NCI-H2081 treated with DMSO at 0.1 percent for 48 hours (cell line): ENCODE measurements at places on chromosomes 11 and 22.

DNA sequence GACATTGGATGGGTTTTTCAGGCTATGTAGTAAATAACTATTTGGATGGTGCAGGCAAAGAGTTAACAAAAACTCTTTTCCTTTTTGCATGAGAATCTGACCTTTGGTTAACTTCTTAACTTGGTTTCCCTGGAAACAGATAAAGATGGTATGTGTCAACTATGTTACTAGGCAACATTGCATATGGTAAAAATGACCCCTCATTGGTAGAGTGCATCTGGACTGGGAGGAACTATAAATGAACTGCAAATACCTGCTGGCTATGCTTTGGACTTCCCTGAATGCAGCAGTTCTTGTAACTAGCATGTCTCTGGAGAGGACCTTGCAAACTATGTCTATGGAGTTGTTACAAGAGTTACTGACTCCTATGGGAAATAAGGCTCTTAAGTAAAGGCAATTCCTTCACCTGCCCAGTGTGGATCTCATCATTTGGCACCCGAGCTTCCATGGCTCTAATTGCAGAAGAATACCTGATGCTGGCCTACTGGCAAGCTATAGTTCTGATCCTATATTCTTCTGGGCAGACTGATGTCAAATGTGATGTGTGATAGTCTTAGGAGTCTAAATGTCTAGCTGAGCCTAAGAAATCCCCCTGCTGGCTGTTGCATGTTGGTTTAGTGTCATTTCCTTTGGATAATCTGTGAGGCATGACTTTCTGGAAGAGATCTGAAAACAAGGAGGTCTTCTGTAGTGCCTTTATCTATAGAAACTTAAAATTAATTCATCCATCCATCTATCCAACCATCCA lies 126.7 kb upstream of the MTMR2 start:
- no peak for DNase-seq

- DNase-seq, result no peak
Observed at GRCh38 chr11:8251616-8252295, 11.9 kb downstream of the LMO1 start.

DNA sequence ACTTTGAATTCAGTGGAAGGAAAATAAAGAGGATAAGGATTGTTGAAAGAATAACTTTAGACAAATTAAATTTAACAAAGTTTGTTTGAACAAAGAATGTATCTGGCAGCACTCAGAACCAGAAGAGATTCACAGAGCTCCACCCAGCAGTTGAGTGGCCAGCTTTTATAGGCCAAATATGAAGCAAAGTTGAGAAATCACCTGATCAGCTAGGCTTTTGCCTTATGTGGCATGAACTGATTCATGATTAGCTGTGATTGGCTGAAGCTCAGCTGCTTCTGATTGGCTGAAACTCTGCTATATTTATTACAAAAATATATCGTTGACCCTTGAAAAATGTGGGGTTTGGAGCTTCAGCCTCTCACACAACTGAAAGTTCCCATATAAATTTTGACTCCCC lies 62.6 kb downstream of the PIWIL4 start:
- no peak for DNase-seq

DNA sequence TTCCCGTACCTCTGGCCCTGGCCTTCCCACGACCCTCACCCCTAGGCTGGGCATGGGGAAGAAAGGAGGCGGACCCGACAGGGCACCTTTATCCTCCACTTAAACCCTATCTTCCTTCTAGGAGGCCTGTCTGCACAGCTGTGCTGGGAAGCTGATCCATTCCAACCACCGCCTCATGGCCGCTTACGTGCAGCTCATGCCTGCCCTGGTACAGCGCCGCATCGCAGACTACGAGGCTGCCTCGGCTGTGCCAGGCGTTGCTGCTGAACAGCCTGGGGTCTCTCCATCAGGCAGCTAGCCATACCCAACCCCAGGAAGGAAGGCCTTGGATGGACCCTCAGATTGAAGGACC lies 599 bp downstream of the TIMM10B start:
- DNase-seq, result no peak

DNA sequence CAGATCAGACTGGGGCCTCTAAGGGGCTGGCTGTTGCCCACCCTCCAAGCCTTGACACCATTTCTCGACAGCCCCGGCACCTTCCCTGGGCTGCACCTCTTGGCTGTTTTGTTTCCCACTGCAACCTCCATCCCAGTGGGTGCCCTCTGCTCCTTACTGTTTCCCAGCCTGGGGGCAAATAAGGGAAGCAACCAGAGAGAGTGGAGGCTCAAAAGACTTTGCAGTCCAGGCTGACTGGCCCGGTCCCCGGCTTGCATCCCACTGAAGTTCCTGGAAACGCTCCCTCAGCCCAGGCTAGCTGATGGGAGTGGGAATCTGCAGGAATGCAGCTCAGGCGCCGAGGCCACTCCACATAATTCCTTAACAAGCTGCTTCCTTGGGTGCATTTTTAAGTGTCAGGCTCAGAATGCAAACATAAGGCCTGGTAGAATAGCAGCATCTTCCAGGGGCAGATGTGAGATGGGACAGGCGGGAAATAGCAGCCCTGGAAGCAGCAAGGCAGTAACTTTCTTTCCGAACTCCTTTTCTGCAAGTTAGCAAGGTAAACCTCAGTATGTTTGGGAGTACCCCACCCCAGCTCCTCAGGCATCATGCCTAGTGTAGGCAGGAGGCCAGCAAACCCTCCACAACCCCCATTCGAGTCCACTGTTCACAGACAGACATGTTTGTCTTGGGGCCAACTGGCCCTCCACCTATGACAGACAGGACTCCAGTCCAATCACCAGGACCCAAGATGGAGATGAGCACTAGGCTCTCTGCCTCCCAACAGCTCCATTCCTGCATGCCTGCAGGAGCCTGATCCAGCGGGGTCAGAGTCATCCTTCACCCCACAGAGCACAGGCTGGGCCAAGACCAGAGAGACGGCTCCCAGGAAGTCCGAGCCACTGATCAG lies 39.3 kb downstream of the RPL27A start:
- DNase-seq, result no peak

DNA sequence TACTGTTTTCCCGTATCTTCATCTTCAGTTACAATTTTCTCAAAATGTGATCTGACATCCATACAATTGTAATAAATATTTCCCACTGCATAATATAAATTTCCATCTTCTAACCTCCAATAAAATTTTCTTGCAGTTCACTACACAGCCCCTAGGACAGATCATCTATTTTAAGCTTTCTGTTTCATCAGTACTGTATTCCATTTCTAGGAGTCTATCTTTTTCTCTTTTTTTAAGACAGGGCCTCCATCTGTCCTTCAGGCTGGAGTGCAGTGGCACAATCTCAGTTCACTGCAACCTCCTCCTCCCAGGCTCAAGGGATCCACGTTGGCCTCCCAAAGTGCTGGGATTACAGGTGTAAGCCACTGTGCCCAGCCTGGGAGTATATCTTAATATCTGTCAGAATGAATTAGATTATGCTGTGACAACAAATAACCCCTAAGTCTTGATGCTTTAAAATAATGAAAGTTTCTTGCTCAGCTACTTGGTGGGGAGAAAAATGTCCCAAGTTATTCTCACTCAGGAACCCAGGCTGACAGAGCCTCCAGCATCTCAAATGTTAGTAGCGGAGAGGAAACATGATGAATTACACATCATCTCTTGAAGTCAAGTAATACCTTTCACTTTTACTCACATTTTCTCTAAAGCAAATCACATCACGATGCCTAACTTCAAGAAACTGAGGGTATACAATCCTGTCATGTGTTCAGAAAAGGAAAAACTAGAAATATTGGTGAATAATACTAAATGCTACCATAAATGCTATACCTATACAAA lies 92.2 kb downstream of the BUD13 start:
- DNase-seq, result no peak

DNA sequence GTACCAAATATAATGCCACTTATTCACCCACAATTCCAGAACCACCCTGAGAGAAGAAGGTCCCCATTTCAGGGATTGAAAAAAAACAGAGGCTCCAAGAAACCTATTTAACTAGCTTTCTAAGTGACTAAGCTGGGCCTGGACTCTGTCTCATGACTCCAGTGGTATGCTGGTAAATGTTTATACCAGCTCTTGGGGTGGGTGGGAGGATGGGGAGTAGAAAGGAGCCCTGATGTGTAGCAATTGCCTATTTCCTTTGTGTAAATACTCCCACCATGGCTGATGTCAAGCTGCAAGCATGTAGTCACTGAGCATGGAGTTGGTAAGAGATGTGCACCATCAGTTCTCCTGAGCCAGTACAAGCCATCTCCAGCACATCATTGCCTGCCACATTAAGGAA lies 2.8 kb downstream of the PRG3 start:
- DNase-seq, result no peak

GRCh38 chr22:31607696-31608095 lies 54.3 kb downstream of the PISD start:
- DNase-seq, result no peak

GRCh38 chr11:60003729-60004128 lies 13.3 kb upstream of the OOSP4B start:
- no peak for DNase-seq

DNA sequence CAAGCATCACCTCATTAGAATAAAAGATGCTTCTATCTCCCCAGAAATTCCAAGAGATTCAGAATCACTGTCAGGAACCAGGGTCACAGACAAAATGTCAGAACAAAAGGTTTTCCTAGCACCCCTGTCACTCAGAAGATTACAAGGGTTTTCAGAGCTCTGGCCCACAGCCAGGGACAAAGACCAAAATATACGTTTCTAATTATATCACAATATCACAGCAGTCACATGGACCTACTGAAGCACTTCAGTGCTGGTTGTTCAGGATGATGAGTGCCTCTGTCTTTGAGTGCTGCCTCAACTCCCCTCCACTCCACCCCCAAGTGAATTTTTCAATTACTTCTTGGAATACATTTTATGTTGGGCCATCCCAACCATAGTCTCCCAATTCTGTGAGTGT lies 21.9 kb upstream of the RTL6 start:
- no peak for DNase-seq

DNA sequence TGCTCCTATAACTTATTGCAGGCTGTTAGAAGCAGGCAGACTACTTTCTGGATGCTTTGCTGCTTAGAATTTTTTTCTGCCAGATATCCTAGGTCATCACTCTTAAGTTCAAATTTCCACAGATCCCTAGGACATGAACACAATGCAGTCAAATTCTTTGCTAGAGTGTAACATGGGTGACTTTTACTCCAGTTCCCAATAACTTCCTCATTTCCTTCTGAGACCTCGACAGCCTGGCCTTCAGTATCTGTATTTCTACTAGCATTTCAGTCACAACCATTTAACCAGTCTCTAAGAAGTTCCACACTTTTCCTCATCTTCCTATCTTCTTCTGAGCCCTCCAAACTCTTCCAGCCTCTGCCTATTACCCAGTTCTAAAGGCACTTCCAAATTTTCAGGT lies 60.4 kb upstream of the ZBED5 start:
- no peak for DNase-seq

DNA sequence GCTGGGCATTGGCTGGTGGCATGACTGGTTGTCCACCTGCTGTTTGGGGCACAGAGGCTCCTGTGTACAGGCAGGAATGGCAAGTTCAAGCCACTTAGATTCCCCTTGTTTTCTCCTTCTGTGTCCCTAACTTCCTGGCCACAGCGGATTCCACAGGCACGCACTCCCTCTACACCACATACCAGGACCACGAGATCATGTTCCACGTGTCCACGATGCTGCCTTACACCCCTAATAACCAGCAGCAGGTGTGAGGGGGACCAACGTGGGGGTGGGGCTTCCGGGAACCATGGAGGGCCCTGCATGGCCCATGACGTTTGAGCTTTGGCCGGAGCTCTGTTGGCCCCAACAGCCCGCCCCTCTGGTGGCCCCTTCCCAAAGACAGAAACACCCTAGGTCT lies 7.8 kb downstream of the SIPA1 start:
- DNase-seq, result no peak

DNA sequence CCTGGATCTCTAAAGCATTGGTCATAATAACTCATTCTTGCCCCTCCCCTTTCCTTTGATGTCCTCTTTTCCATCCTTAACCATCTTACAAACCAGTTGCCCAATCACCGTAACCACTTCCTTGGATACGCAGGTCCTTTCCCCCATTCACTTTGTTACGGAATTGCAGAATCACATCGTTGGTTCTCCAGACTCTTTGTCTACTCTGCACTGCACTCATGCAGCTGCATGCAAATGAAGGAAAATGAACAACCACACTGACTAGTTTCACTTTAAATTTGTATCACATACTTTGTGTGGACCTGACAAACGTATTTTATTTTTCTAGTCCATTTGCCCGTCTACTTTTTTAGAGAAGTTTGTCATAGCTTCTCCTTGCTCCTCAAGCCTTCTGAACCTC lies 69.9 kb downstream of the SLC5A12 start:
- no peak for DNase-seq

GRCh38 chr11:76797341-76798201 lies 14.4 kb downstream of the TSKU start:
- no peak for DNase-seq

- DNase-seq, result no peak
Observed at GRCh38 chr11:126919147-126919823, 81.3 kb downstream of the KIRREL3 start.
